NCI-H748 treated with DMSO at 0.1 percent for 48 hours (cell line): ENCODE measurements at places on chromosomes 13 and 19.

DNA sequence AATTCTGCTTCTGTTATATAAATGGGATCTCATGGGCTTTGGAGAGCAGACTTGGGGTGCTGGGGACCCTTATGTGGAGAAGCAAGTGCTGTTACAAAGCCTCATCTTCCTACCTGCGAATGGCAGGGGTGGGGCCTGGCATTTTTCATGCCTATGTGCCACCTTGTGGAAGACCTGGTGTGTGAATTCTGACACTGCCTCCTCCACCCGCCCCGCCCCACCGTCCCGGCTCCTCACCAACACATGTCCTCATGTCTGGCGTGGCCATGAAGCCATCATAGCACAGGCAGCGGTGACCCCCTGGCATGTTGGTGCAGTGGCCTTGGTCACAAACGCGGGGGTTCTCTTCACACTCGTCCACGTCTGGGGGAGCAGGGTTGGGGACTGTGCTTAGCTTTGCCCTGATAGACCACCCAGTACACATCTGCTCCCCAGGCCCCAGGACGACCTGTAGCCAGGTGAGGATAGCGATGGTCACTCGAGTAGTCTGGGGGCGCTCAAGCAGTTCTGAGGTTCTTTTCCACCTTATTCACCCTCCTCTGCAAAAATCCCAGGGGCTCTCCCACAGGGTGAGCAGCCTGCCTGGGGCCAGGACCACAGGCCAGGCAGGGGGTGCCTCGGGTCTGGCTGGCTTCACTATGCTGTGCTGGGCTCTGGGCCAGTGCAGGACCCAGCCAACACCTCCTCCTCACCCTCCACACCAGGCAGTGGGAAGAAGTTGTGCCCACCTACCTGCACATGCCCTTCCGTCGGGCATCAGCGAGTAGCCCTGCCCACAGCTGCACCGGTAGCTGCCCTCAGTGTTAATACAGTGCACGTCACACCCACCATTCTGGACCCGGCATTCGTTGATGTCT, 32.7 kb downstream of the FBN3 start:
- DNase-seq: no peak

GRCh38 chr19:1270854-1271527, 1.9 kb downstream of the CIRBP start:
- no peak for DNase-seq

GRCh38 chr19:11089254-11090013, at the start of gene LDLR:
TSS of gene LDLR (plus strand) at chr19:11089463. CDS start at chr19:11089549, 86 bp downstream.
- peak; percentile 66 for DNase-seq

DNA sequence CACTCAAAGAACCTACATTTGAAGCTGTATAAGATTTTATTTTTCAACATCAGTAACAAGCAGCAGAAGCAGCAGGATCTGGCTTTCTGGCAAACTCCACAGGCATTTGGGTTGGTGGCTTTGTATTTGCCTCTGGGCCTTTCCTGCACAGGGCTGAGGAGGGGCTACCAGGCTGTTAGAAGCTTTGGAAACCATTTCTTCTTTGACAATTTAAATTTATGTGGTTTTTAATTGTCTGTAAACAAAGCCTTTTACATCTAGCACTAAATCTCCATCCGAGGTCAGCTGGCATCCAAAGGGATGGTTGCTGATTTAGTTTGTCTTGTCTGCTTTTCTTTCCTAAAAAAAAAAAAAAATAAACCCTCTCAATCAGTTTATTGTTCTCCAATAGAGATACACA, 127.5 kb upstream of the OBI1 start:
- DNase-seq: peak; percentile 82

GRCh38 chr19:827710-828321, at the start of gene AZU1:
TSS of gene AZU1 (plus strand) at chr19:827837. CDS start at chr19:827847, 10 bp downstream.
- DNase-seq: no peak

DNA sequence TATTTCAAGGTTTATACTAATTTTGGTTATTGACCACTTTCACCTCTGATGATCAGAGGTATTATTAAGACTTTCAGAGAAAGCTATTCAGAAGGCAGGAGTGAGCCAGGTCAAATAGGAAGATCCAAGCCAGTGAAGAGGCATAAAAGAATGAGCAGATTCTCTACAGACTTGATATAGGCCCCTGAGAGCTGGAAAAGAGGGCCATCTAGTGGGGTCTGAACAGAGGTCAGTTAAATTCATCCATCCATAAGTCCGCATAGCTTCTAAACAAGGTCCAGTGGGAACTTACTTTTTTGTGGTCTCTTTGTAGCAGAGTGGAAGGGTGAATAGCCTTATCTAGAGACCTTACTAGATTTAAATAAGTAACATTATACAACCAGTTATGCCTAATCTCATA, 126.6 kb upstream of the UFM1 start:
- peak; percentile 47 for DNase-seq

- peak; percentile 1 for DNase-seq
Observed at GRCh38 chr19:17246681-17247425, 1.1 kb upstream of the NR2F6 start.

DNA sequence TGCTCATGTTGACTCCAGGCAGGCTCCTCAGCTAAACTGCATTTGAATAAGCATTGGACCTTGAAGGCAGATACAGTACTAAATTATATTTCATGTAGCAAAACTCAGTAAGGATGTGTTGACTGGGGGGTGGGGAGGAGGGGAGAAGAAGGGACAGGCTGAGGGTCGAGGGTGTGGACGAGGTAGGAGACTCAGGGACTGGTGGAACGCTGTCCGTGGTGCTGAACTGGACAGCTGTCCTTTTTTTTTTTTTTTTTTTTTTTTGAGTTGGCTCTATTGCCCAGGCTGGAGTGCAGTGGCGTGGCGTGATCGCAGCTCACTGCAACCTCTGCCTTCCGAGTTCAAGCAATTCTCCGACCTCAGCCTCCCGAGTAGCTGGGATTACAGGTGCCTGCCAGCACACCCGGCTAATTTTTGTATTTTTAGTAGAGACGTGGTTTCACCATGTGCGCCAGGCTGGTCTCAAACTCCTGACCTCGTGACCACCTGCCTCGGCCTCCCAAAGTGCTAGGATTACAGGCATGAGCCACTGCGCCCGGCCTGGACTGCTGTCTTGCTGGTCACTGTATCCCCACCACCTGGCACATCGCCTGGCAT, 33.2 kb upstream of the CASP14 start:
- no peak for DNase-seq

DNA sequence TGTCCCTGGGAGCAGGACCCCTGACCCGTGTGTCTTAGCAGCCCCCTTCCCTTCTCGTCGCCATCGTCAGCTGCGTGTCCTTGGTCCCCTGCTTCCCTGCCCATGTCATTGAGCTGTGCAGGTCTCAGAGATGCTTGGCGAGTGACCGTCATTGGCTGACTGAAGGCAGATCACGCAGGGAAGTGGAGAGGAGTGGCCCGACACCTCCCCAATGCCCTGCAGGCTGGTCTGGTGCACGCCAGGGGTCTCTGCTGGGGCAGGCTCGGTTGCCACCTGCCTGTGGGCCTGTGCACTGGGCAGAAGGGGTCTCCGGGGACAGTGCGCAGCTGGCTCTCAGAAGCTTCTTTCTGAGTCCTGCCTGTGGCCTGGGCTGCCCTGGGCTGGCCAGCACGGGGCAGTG, 6.2 kb downstream of the GNA11 start:
- DNase-seq: no peak

DNA sequence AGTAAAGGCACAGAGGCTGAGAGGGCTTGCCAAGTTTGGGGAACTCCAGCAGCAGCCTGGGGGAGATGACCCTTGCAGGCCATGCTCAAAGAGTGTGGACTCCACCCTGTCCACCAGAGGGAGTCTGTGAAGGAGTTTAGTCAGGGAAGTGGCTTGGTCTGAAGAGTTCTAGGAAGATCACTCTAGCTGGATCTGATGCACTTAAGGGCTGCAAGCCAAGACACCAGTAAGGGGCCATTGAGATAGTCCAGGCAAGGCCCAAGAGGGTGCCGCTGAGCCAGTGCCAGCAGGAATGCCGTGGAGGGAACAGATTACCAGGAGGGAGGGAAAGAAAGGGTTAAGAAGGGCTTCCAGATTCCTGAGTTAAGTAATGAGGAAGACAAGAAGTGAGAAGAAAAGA, 68.7 kb downstream of the ZAR1L start:
- peak; percentile 62 for DNase-seq

DNA sequence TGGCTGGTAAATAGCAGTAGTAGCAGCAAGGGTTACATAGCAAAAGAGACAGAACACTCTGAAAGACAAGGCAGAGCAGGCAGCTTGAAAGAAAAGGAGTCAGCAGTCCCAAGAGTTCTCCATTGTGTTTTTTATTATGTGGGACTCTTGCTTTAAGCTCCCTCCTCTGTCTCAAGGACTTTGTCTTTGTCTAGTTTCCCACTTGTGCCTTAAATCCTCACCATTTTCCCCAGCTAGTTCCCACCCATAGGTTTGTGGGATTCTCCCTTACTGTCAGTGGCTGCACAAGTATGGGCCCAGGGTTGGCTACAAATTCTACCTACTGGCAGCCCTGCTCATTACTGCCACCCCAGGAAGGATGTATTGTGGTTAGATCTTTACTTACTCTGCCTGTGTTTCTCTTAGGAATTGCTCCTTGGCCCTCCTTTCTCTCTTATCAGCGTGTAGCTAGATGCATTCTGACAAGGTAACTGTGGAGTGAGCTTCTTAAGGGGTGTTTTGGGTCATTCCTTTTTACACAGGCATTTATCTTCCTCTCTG, 413.4 kb upstream of the PCDH9 start:
- DNase-seq: no peak

- peak; percentile 90 for DNase-seq
Observed at GRCh38 chr13:94549232-94550061, 46.5 kb downstream of the TGDS start.

- no peak for DNase-seq
Observed at GRCh38 chr19:49395581-49396407, 7.7 kb downstream of the KASH5 start.

GRCh38 chr19:52981329-52981728, 18.6 kb upstream of the ZNF816 start:
- DNase-seq: no peak

DNA sequence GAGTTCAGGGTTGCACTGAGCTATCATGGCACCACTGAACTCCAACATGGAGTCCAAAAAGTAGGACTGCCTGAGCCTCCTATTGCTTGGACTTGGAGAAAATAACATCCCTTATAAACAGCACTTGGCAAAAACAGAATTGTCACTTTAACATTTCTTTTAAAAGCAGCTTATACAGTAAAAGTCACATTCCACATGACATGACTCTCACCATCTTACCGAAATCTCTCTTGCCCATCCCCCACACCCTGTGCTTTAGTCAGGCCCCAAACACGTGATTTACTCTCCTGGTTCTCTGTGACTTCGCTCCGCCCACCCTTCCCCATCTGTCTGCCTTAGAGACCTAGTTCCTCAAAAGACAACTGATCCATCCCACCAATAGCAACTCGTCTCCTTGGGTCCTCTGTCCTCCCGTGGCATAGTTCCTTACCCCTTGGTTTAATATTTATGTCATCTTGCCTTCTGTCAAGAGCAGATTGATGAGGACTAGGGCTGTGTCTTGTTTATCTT, 4.6 kb downstream of the SAFB start:
- DNase-seq: no peak

- no peak for DNase-seq
Observed at GRCh38 chr13:98519976-98520375, 56.9 kb downstream of the STK24 start.

DNA sequence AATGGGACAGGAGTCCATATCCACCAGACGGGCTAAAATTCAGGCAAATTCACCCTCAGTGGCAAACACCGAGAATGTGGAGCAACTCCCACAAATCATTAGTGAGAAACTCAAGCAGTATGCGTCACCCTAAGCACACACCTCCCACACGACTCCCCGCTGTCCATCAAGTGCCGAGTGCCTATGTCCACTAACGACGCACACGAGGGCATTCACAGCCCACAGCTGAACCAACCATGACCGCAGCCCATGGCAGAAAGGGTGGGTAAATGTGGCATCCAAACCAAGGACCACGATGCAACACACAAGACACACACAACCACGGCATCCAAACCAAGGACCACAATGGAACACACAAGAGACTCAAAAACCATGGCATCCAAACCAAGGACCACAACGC, 22.0 kb downstream of the MIER2 start:
- DNase-seq: no peak

DNA sequence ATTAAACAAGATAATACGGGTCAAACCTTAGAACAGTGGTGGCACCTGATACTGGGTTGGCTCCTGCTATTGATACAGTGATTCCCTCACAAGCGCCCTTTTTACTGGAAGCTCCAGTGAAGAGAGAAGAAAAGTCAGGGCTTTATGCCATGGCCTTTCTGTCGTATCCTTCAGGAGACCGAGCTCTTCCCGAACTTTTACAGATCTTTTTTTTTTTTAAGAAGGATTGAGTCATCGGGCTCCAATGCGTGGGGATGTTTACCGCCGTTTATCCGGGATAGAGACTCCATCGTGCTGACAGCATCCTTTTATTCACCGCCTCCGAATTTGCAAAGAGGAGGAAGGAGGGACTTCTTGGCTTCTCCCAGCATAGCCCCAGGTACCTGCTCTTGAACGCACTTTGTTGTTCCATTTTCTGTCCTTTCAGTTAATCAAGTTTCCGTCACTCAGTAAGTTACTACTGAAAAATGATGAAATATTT, 574 bp downstream of the ZNF227 start:
- peak; percentile 38 for DNase-seq

GRCh38 chr19:13913352-13913751, 7.4 kb downstream of the CC2D1A start:
- no peak for DNase-seq

DNA sequence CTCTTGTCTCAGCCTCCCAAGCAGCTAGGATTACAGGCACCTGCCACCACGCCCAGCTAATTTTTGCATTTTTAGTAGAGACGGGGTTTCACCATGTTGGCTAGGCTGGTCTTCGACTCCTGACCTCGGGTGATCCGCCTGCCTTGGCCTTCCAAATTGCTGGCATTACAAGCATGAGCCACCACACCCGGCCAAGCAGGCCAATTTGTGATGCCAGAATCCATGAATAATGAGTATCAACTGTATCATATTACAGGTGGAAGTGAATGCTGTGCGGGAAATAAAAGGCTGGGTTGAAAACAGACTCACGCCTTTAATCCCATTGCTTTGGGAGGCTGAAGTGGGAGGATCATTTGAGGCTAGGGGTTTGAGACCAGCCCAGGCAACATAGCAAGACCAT, 3.6 kb upstream of the NFILZ start:
- no peak for DNase-seq

GRCh38 chr13:40235160-40235796, 431.2 kb downstream of the FOXO1 start:
- no peak for DNase-seq
